ENCODE measurements at places on chromosomes 4 and X. TPM values are rescaled to one million over a fixed set of nuclear protein-coding genes. Genes with fewer than 3 reads are reported as not detected.

DNA sequence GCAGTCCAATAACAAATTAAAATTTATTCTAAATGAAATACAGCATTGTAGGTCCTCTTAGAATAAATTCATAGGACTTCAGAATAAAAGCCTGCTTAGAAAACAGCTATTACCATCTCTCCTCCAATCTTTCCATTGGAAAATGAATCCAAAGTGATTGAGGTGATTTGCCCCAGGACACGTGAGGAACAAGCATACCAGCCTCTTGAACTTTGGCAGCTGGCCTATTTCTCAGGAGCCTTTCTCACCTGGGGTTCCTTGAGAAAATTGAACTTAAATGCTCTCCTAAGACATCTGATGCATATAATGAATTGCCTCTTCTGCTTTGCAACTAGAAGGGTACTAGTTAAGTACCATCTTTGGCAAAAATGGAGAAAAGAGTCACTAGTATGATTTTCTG, 13.5 kb downstream of the ARHGAP24 start:
- H3K27me3 ChIP-seq = no peaks in the 10 kb centered on the region
- no peaks in the 10 kb centered on the region for H3K4me1 ChIP-seq
- no peaks in the 10 kb centered on the region for H3K36me3 ChIP-seq
- DNase-seq = no peak
- no peak overlapping the region for H3K4me3 ChIP-seq

GRCh38 chr4:532588-533317, 33.7 kb downstream of the PIGG start:
- H3K27ac ChIP-seq = no peak overlapping the region
- H3K27me3 ChIP-seq = no peaks in the 10 kb centered on the region
- H3K4me1 ChIP-seq = no peaks in the 10 kb centered on the region
- no peak for DNase-seq
- peaks cover 16% of the 10 kb centered on the region for H3K36me3 ChIP-seq

GRCh38 chr4:69057620-69058409, 38.5 kb upstream of the UGT2B7 start:
- no peaks in the 10 kb centered on the region for H3K27me3 ChIP-seq
- no peaks in the 10 kb centered on the region for H3K36me3 ChIP-seq
- H3K4me3 ChIP-seq = peak overlapping the region; percentile 24
- H3K27ac ChIP-seq = peak overlapping the region; percentile 61

Gene SULT1B1
- not detected for total RNA-seq

Gene HPGD
- total RNA-seq = 0.08 TPM

Gene UGT2A3
- total RNA-seq = not detected

Gene GPR82
- total RNA-seq = 0.13 TPM

All from GM12878 (cell line).